Suppressor macrophage (primary cell): ENCODE measurements at places on chromosomes 5 and 9.

- DNase-seq: no peak
Measured at GRCh38 chr5:68562308-68562707, 346.8 kb downstream of the PIK3R1 start.

GRCh38 chr5:167361795-167362194 is 929.6 kb upstream of the WWC1 start:
- no peak for DNase-seq

GRCh38 chr9:113522858-113523257 is 59.3 kb downstream of the RGS3 start:
- DNase-seq: no peak

- DNase-seq: no peak
Measured at GRCh38 chr5:22070186-22070728, 782.9 kb downstream of the CDH12 start.

DNA sequence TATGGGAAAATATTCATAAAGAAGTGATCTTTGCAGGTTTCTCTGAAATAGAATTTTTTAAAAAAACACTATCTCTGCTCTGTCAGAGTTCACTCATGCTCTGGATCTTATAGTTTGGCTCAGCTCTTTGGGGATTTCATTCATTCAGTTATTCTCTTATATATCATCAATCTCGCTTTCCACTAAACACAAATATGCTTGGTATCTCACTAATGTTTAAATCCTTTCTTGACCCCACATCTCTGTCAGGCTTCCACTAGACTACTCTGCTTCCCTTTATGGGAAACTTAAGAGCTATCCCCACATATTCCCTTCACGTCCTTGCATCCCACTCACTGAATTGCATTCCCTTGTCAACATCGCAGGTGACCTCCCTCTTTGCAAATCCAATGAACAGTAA is 396.1 kb downstream of the ENC1 start:
- no peak for DNase-seq

GRCh38 chr5:54295651-54296276 is 14.6 kb downstream of the ARL15 start:
- DNase-seq: peak; percentile 69

DNA sequence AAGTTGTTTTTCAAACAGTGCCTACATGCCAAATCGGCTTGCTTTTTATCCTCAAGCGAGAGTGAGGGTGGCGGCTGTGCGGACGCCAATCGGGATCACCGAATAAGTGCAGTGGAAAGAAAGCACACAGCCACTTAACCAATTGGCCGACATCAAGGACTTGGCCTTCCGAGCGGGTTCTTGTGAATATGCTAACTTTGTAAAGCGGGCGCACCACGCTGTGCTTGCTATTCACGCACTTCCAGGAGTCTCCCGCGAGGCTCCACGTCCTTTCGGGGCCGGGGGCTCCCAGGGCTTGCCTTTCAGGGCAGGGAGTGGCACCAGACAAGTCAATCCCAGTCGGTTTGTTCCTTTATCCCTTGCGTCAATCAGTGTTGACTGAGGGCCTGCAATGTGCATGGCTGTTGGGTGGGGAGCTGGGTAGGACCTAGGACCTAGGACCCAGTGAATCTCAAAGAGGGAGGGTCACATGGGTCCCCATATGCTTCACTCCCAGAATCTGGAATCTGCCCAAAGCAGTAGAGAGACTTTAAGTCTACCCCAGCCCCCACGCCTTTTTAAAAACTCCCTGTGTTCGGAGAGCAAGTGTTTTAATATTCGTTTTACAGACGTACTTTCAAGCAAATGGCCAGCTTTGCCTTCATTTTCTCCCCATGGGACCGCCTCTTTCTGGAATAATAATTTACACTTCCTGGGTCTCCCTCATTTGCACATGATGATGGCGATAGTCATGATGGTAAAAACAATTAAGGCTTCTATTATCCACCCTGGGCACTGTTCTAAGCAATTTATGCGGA is 2.0 kb upstream of the GCNT4 start:
- DNase-seq: no peak

- DNase-seq: no peak
Measured at GRCh38 chr5:65086234-65086890, 317.6 kb downstream of the CWC27 start.

GRCh38 chr9:79742110-79742721 is 170.5 kb downstream of the TLE4 start:
- DNase-seq: no peak

DNA sequence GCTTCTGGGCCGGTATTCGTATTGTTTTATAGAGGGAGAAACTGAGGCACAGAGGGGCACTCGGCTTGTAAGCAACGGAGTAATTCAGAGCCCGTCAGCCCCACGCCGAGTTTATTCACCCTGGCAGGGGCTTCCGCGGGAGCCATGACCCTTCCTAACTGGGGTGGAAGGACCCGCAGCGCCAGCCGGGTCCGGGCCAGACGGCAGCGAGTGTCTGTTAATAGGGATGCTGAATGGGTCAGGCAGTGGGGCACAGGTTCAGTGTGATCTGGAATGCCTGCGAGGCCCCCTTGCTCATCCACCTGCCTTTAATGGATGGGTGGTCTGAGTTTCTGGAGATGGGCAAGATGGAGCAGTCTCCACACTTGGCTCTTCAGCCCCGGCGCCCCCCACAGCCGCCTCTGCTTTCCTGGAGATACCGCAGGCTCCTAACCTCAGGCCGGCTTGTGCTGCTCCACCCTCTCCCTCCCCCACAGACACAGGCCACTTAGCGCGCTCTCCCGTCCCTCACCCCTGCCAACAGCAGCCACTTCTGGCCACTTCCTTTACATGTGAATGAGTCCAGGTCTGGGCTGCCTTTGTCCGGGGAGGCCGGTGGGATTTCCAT is 147.1 kb downstream of the ERCC6L2 start:
- no peak for DNase-seq

GRCh38 chr9:70587201-70587600 is 172.7 kb upstream of the KLF9 start:
- peak; percentile 57 for DNase-seq
